ENCODE measurements at places on chromosomes 16 and 17. TPM values are rescaled to one million over a fixed set of nuclear protein-coding genes. Genes with fewer than 3 reads are reported as not detected.

The ZG16B gene
- 1.5 TPM for polyA plus RNA-seq

GRCh38 chr16:78170494-78170933 is 71.1 kb downstream of the WWOX start:
- DNase-seq = no peak

- no peak for DNase-seq
Measured at GRCh38 chr17:42683407-42684034, 1.2 kb downstream of the CNTNAP1 start.

DNA sequence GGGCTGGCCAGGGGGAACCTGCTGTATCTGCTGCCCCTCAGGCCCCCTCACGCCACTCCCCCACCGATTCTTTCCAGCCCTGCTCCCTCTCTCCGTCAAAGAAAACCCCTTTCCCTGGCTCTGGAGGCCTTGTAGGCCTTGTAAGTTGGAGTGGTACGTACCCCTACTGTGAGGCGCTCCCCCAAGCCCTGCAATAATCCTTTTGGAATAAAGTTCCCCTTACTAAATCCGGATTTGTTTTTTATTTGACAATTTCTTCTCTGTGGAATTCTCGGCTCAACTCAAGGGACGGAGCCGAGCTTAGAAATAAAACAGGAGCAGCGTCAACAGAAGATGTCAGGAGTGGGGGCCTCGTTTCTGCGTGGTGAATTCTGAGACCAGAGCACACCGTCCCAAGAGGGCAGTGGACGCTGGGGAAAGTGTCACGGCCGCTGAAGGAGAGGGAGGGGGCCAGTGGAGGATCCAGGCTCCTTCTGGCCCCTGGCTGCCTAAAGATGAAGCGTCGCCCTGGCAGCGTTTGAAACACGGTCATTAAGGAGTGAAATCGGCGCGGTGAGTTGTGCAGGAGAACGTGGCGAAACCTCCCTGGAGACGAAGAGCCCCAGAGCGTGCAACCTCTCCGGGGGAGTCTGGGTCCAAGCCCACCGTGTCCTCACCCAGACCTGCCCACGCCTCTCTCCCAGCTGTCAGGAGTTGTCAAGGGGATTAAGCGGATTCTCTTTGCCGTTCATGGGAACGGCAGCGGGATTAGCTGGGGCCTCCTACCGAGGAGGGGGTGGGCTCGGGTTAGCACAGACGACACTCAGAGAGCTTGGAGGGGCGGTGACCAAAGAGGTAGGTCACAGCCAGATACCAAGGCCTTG is 47.0 kb downstream of the SLC7A5 start:
- no peak for DNase-seq

- DNase-seq = no peak
Measured at GRCh38 chr16:275041-275641, 603 bp downstream of the RGS11 start.

Data from spleen (tissue), 13 donors.